ENCODE measurements at places on chromosomes 3 and 15. TPM values are rescaled to one million over a fixed set of nuclear protein-coding genes. Genes with fewer than 3 reads are reported as not detected.

DNA sequence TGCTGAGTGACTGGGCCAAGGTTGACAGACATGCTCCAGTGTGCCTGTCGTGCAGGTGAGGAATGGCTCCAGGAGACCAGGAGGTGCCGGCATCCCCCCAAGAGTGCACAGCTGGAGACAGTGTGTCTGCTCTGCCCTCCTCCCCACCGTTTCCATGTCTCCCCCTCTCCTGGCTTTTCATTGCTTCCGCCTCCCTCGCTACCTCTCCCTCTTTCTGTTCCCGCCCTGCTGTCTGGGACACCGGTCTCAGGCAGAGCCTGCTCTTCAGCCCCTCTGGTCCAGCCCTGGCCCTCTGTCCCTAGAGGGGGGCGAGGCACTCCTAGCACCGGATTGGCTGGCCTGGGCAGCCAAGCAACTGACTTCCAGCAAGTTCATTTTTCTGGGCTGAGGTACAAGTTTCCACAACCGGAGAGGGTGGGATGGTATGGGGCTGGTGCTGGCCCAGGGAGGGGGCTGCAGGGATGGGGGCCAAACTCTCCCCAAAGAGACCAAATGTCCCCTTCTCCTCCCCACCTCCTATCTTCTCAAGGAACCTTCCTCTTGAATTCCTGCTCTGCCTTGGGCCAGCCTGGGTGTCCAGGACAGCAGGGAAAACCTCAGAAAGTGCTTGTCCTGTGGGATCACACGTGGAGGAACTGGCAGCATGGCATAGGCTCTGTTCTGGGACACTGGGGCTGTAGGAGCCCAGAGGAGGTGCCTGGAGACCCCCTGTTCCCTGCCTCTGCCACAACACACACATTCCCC is 32.6 kb downstream of the PRKCD start:
- DNase-seq, result no peak

DNA sequence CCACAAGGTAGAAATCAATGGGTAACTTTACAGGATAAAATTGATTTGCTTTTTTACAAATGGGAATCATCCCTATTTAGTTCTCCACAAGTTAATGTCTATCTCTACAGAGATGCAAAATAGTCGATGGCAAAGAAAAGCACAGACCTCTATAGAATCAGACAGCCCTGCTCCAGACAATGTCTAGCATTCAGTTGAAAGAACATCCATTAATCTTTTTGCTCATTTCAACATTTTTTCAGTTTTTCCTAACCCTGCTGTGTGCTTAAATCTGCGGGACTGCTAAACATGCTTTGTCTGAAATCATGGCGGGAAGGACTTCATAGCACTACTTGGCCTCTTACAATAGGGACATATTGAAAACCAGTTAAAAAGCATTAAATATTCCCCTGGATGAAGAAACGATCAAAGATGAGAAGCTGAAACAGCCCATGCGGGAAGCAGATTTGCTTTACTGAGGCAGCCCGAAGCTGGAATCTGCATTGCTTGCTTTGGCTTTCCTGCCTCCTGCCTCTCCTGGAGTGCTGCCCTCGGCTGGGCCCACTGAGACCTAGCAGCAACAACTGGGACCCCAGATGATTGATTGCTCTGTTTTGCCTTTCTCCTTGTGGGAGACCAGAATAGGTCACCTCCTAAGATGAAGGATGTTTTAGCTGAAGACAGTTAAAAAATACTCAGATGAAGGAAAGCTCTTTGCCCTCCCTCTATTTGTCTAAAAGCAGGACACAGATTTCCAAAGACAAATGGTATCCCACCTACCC is 38.5 kb upstream of the RASGRP1 start:
- no peak for DNase-seq

- DNase-seq, result no peak
Observed at GRCh38 chr15:99472416-99473145, 93.2 kb upstream of the MEF2A start.

DNA sequence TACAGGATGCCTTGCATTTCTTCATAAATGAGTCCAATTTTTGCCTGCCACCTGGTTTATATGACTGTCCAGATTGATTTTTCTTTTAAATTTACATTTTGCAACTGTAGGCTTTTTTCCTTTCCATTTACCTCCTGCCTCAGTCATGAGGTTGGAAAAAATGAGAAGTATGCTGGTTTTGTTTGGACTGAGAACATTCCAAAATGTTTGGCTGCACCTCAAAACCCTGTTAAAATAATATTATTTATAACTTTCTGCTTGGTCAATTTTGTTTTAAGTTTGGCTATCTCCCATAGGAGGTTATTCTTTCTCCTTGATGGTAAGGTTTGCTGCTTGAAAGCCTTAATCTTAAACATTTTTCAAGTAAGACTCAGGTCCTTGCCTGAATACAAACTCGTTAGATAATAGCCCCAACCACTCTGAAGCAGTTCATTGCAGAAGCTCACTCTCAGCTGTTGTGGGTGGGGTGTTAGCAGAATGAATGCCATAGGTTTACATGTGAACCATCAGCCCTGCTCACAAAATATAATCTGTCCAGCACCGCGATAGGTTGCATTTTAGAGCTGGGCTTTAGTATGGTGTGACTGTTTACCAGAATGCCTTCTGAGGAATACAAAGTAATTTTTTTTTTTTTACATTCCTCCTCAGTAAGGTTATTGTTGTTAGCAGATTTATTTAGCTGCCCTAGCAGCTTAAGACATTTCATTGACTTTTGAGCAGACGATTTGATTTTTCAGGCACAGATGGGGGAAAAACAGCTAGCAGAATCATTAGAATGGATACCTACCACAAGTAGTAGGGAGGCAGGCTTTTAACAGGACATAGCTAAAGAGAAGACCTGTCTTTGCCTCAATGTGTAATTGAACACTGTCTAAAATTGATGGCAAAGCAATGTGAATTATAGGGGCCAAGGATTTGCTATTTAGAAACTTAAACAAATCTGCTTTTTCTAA is 630.8 kb upstream of the KCNMB2 start:
- DNase-seq, result peak; percentile 49

DNA sequence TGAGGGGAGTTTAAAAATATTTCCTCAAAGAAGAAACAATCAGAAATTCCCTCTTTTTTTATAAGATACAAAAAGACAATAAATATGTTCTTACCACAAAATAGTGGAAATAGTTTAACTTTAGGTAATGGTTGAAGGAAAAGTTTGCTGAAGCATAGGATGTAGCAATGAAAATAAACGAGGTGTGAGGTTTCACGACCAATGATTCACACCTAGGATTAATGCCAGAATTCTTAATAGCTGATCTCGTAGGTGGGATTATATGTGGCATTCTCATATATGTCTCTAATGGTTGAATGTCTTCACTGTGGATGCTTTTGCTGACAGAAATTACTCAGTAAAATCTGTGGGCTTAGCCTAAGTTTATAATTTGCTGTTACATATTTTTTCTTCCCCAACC is 467.7 kb downstream of the FGF12 start:
- peak; percentile 25 for DNase-seq

GRCh38 chr15:92091155-92091734 is 237.7 kb downstream of the SLCO3A1 start:
- DNase-seq, result peak; percentile 47

GRCh38 chr3:72591522-72592421 is 256.5 kb downstream of the SHQ1 start:
- DNase-seq, result peak; percentile 90

GRCh38 chr15:60272623-60273022 is 125.2 kb downstream of the ANXA2 start:
- DNase-seq, result no peak

Gene PRTG
- 2.9 TPM for total RNA-seq

Gene CERS3
- total RNA-seq, result not detected

Gene ALDH1L1
- total RNA-seq, result 0.11 TPM

Gene SLC9C1
- not detected for total RNA-seq

Gene EXD1
- total RNA-seq, result not detected

Gene SLC28A2
- not detected for total RNA-seq

Gene IL16
- not detected for total RNA-seq

Gene ZPLD1
- total RNA-seq, result not detected

Gene TMEM40
- not detected for total RNA-seq

All from Daoy (cell line).